Upper lobe of left lung (tissue), 6 donors: ENCODE measurements at places on chromosomes 1 and 21.
A peak's percentile ranks its signal among the peaks of the same experiment; 100 is the strongest.

DNA sequence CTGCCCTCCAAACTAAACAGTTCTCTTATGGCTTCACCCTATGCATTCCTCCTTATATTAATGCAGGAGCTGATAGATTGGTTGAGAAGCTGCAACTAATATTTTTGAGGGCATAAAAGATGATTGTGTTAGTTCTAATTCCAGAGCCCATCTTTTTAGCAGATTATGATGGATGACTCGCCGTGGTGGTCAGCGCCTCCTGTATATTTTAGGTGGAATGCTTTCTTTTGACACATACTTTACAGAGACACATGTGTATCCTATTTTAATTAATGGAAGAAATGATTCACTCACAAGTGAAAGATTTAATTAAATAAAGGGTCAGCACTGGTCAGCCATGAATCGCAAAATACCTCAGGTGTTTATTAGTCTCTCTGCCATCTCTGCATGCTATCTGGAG, 120.7 kb downstream of the TM2D1 start:
- no peak for DNase-seq

DNA sequence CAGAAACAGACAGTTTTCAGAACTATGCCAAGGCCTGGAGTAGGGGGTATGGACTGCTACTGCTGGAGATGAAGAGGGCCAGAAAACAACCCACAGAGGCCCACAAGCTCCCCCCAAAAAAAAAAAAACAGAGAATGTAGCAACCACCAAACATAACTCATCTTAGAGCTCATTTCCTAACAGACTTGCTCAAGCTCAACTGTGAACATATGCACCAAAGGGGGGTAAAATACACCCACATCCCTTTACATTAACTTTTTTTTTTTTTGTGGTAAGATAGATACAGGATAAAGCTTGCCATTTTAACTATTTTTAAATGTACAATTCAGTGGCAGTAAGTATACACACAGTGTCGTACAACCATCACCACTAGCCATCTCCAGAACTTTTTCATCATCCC, 36.0 kb downstream of the SEC16B start:
- DNase-seq = no peak

DNA sequence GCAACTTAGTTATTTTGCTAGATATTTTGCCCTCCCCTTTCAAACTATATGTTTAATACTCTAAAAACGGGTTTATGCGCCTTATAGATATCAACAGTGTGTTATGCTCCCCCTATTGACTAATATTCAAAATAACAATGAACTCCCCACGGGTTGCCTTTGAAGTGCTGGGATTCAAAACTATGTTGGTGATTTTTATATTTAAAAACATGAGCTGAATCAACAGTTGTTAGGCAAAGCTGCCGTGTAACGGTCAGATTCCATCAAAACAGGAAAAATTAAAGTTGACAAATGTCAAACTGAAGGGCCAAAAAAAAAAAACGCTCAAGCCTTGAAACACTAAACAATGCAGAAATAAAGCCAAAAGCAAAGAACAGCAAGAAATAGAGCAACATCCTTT, 2.5 kb downstream of the TGFBR3 start:
- no peak for DNase-seq

DNA sequence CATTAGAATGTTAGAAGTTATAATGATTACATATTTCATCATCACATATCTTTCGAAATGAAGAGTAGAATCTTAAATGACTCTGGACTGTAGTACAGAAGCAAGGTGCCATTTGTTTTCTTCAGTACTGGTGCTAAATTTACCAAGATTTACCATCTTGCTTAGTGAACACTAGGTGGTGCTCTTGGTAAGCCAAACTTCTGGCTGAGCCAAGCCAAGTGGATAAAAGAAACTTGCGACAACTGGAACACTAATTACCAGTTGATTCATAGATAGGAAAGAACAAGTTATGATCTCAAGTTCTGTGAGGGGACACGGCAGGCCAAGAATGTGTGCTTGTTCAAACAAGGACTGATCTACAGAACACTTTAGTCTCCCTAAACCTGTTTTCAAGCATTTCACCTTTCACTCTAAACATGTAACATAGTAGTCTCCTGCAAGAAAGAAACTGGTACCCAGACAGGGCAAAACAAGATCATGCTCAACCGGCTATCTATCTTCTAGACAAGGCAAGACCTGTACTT, 19.8 kb downstream of the SPRTN start:
- no peak for DNase-seq

GRCh38 chr1:89112871-89113613, 12.9 kb downstream of the GBP2 start:
- DNase-seq = no peak

DNA sequence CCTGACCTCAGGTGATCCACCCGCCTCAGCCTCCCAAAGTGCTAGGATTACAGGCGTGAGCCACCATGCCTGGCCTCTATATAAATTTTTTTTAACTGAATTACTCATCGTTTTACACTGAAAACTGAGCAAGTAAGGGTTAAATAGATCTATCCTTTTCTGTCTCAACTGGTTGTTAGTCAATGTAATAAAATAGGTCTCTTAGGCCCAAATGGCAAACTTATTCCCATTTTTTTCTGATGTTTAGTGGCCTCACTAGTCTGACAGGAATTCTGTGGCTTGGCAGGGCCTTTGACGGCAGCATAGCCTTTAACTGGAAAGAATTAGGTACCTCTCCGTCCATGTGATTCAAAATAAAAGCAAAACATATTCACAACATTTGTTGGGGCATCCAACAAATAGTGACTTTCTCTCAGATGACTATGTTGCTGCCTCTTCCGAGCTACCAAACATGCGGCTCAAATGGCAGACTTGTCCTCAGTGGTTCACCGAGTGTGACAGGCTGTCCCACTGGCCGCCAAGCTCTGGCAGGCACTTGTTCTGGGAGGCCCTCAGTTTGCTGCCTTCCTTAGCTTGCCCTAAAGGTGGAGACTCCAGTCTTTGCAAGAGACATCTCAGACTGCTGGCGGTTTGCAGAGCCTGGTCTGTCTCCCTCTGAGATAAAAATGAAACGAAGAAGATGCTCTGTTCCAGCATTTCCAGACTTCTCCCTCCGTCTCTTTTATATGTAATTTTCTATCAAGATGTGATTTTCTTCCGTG, 17.4 kb downstream of the ATP1A4 start:
- DNase-seq = no peak

DNA sequence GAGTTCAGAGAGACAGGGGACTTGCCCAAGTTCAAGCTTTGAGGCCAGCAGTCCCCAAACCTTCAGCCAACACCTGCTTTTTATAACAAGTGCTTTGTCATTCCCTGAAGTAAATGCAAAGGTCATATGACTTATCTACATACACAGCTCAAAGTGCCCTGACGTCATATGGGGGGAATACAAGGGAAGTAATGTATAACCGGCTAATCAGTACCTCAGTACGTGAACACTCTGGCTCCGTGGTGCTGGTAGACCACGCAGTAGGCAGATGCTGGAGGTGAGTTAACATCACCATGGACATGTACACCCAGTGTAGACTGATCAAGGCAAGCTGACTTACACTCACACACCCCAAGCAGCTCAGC, 60.0 kb downstream of the BACE2 start:
- no peak for DNase-seq

DNA sequence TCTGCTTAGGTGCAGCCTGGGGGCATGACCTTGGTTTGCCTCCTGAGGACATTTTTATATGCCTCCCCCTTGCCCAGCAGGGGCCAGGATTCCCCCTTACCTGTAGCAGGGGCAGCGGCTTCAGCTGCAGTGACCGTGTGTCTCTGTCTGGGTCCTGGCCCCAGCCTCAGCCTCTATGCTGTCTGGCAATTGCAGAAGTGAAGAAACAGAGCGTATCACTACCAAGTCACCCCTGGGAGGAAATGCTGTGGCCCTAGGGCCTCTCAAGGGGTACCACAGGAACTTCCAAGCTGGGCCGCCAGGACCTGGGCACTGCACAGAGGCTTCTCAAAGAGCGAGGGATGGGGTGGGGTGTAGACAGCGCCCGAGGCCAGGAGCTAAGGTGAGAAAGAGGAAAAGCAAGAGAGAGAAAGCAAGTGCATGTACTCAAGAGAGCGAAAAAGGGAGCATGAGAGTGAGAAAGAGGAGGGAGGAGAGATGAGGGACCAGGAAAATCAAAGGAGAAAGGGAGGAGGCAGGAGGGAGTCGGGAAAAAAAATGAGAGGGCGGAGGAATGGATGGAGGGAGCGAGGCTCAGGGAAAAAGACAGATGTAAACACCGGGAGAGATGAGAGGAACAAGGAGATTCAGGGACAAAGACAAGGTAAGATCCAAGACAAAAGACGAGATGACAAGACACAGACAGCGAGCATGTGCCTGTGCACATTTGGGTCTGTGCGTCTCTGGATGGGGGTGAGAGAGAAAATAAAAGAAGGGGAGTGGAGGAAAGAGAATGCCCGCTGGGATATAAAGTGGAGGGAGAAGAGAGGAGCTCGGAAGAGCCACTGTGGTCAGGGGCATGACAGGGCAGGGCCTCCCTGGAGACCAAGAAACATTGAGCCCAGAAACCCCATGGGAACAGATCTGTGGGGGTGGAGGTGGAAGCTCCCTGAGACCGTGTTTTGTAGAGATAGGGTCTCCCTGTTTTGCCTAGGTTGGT, at the start of gene PTAFR:
Gene PTAFR (minus strand): TSS at position 199 of the 979 bp plus-strand sequence. CDS start 25,669 bp downstream, outside the sequence.
- peak; percentile 77 for DNase-seq

- DNase-seq = no peak
Measured at GRCh38 chr1:44534771-44535170, 129.7 kb downstream of the RNF220 start.
